NCI-H2029 treated with DMSO at 0.1 percent for 48 hours (cell line): ENCODE measurements at places on chromosomes 2 and 18.

DNA sequence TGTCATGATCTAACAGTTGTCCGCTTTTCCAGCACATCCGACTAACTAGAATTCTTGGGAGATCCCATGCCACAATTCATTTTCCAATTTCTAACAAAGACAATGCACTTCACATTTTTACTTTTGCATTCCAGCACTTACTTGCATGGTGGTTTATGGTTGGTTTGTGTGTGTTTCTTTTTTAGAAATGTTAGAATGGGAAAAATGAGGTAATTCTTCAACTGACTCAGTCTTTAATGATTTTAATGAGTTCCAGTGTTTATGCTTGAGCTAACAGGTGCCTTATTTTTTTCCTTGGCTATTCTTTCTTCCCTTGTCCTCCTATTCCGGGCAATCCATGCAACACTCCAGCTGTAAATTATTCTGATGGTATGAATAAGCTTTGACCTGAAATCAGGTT, 46.4 kb downstream of the SLC8A1 start:
- DNase-seq = no peak

GRCh38 chr2:51722311-51722710, 690.4 kb upstream of the NRXN1 start:
- DNase-seq = no peak

GRCh38 chr2:150081775-150082481, 405.5 kb downstream of the RND3 start:
- no peak for DNase-seq

- no peak for DNase-seq
Measured at GRCh38 chr2:233991196-233991595, 59.3 kb upstream of the SPP2 start.

DNA sequence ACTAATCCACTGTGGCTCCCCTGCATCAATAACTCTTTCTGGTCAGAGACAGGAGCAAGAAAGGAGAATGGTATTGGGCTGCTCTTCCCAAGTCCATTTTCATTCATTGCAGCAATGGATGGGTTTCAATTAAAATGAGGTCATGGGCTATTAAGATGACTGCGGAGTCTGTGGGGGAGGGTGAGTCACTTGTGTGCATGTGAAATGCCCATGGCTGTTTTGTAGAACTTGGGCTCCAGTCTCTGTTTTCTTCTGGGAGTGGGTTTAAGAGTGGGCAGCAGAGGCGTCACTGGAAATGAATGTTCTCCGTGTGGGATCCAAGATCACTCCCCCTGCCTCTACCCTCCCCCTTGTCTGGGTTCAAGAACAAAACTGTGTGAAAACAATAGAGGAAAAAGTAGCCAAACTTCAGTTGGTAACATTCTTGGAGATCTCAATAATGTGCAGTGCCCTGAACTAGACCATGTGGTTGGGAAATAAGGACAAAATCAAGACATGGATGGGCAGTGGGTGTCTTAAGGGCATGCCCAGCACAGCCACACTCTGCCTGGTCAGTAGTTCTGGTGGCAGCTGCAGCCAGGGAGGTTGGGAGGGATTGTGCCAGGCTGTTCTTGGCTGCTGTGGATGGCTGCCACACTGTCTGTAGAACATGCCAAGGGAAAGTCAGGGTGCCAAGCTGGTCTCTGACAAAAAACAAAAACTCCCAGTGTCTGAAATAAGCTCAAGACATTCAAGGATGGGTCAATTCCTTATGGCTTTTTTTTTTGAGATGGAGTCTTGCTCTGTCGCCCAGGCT, 68.2 kb upstream of the CXCR4 start:
- no peak for DNase-seq

DNA sequence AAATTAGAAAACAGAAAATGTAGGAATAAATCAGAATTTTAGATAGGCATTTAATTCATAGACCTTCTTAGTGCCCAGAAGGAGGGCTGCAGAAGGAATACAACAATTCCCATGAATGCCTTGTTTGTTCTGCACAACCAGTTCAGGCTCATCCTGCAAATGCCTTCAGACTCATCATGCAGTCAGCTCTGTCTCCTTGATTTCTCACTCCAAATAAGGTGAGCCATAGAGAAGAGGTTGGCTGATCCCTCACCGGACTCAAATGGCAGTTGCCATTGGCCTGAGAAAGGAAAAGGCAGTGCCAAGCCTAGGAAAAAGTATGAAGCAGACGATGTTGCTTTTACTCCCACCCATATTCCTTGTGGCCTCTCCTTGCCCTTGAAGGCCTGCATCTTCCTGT, 50.3 kb downstream of the DSC3 start:
- DNase-seq = no peak

- DNase-seq = no peak
Measured at GRCh38 chr2:135650721-135651120, 90.9 kb upstream of the UBXN4 start.

- no peak for DNase-seq
Measured at GRCh38 chr2:3187467-3187866, 190.2 kb downstream of the EIPR1 start.
